Left ventricle myocardium superior (tissue), 1 donor: ENCODE measurements at places on chromosomes 13 and 19. TPM values are rescaled to one million over a fixed set of nuclear protein-coding genes. Genes with fewer than 3 reads are reported as not detected.

SLC25A41 gene
- 0.25 TPM for total RNA-seq

LGALS13 gene
- total RNA-seq = not detected

HS6ST3 gene
- total RNA-seq = 2.0 TPM

GRCh38 chr19:32830231-32831014, 39.1 kb downstream of the SLC7A9 start:
- no peak for DNase-seq

GRCh38 chr19:32317086-32317485, 28.3 kb upstream of the ZNF507 start:
- DNase-seq = no peak

DNA sequence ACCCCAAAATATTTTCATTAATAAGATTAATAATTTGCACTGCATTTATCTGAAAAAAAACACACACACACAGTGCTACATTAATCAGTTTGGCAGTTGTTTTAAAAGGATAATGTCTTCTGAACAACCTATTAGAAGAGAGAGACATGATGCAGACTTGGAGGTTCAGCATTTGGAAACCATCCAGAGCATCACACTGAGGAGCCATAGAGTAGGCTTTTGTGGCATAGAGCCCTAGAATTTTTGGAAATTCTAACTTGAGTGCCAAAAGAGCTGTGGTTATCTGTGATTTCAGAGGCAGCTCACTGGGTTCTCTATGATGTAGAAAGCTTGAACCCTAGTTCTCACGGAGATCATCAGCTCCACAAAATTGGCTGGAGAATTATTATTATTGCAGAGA, 90.2 kb downstream of the RFC3 start:
- DNase-seq = no peak

- no peak for DNase-seq
Measured at GRCh38 chr19:16591803-16592556, 19.8 kb upstream of the SLC35E1 start.

GRCh38 chr13:29621841-29622240, 26.4 kb upstream of the SLC7A1 start:
- DNase-seq = no peak
